ENCODE measurements at places on chromosomes 16 and 17.

DNA sequence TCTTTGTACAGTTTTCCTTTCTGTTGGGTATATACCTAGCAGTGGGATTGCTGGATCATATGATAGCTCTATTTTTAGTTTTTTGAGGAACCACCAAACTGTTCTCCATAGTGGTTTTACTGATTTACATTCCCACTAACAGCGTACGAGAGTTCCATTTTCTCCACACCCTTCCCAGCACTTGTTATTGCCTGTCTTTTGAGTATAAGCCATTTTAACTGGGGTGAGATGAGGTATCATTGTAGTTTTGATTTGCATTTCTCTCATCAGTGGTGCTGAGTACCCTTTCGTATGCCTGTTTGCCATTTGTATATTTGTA, 887 bp upstream of the EVI2B start:
- no peak for DNase-seq

GRCh38 chr16:318628-319027, 33.9 kb downstream of the AXIN1 start:
- DNase-seq = no peak

DNA sequence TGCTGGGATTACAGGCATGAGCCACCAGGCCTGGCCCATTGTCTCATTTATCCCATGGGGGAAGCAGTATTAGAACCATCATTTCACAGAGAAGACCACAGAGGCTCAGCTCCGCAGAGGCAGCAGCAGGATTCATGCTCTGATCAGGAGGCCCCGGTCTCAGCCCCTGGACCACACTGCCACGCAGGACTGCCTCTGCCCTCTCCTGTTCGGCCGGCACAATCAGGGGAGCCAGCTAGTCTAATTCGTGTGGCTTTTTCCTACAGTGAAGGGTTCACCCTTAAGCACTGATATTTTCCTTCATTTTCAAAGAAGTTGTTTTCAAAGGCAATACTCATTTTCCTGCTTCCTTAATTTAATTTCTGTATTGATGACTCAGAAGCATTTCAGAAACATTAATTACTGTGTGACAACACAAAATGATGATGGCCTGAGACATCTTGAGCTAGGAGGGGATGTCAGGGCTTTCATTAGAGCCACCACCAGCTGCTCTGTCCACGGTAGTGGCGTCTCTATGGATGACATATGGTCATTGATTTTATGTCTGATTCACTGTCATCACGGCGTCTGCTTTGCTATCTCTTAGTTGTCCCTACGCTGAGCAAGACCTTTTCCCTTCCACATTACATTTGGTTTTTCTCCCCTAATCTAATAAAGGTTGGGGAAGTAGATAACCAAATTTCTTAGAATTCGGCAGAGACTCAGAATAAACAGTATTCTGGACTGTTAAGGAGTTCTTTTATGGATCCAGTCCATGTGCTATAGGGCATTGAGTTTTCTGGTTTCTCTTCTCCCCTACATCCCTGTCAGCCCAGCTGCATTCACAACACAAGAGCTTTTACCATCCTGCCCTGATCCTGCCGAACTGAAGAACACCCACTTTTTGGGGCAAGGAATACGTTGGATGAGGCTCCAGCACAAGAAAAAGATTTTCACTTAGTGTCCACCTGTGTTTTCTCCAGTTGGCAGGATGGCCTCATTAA, 314.0 kb downstream of the SLC39A11 start:
- no peak for DNase-seq

- no peak for DNase-seq
These were observed 19.2 kb upstream of the HOXB13 start for GRCh38 chr17:48747445-48748363.

DNA sequence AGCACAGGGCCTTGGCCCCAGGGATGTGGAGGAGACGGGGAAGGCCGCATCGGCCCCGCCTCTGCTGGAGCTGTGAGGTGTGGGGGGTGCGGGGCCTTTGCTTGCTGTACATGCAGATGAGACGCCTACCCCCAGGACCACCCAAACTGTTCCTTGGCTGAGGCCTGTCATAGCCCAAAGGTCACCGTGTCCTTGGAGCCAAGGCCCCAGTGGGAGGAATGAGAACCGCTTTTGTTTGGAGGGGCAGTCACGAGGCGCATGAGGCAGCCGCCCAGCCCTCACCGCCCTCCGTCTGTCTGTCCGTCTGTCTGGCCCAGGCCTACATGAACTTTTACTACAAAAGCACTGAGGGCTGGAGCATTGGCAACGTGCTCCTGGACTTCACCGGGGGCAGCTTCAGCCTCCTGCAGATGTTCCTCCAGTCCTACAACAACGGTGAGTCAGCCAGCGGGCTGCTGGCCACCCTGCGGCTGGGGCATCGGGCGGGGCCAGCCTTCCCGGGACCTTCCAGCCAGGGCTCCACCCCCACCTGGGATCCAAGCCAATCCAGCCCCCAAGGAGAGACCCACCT, 8.8 kb downstream of the TAX1BP3 start:
- no peak for DNase-seq

GRCh38 chr17:4411201-4411600, 22.5 kb upstream of the SPNS3 start:
- no peak for DNase-seq

GRCh38 chr16:85152414-85153030, 40.2 kb upstream of the CIBAR2 start:
- no peak for DNase-seq

GRCh38 chr17:48571024-48571818, 6.9 kb downstream of the HOXB4 start:
- DNase-seq = no peak

- DNase-seq = no peak
These were observed 9.8 kb upstream of the CTCF start for GRCh38 chr16:67552476-67552875.

- DNase-seq = no peak
These were observed 630 bp downstream of the RNFT1 start for GRCh38 chr17:59963738-59964481.

DNA sequence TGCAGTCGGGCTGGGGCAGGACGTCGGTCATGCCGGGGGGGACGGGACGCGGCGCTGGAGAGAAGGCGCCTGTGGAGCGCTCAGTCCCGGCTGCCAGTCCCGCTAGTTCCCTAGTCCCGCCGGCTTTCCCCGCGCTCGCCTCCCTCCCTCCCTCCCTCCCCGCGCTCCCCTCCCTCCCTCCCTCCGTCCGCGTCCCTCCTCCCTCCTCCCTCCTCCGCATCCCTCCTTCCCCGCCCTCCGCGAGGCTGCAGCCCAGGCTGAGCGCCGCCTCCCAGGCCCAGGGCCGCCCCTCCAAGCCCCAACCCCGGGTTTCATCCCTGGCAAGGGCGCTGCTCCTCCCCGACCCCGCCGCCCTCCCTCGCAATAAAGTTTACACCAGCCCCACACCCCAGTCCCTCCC, 34.8 kb downstream of the TIMM22 start:
- no peak for DNase-seq

DNA sequence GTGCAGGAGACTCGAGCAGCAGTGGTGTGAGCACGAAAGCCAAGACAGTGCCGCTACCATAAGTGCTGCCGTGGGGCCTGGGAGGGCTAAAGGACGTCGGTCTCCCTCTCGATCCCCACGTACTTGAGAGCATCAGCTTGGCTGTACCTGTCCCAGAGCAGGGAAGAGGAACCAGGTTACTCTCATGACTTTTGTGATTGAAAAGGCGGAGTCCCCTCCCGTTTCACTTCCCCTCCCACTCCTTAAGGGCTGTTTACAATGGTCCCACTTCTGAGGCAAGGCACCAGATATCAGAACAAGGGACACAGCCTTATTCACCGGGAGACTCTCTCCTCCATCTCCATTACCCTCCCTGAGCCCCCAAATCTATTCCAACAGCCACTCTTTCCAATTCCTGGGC, 20.1 kb downstream of the CNTNAP1 start:
- DNase-seq = no peak

DNA sequence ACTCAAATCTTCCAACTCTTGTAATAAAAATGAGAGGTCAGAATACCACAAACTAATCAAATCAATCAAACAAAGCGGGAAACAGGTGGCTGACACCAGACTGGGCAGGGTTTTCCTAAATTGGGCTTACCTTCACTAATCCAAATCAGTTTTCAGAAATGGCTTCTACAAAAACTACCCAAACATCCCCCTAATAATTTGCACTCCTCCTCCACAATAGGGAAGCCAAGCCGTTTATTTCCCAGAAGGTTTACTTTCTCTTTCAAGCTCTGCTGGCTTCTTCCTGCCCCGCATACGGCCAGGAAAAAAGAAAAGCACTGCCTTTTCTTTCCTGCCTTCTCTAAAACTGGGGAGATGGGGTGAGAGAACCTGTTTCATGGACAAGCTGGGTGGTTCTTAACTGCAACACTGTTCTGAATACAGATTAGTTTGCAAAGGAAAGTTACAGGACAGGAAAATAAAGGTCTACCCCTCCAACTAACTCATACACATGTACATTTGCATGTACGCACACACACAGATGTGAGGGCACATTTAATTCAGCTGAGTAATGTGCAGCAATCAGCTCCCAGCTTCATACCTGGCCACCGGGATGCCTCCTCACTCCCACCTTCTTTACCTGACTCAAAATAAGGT, 9.2 kb downstream of the STAT3 start:
- no peak for DNase-seq

- DNase-seq = no peak
These were observed 19.9 kb downstream of the TLE7 start for GRCh38 chr16:71421911-71422310.

GRCh38 chr17:69286257-69286656, 40.7 kb downstream of the ABCA5 start:
- no peak for DNase-seq

DNA sequence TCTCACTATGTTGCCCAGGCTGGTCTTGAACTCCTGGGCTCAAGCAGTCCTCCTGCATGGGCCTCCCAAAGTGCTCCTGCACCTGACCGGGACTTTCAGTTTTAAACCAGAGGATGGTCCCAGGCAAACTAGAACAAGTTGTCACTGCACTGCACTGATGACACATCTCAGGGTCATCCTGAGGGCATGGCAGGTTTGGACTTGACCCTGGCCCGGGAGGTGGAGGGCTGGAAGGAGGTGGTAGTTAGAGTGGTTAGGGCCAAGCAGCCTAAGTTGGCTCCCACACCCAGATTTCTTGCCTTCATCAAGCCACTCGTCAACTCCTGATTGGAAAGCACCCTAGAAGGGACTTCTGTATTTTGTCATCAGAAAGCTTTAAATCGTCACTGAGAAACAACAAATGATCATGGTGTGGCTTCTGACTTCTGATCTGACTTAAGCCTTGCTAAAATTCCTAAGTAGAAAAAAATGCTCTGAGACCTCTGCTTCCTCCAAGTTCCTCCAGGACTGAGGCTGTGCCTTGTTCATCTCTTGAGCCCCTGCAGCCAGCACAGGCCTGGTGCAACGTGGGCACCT, 43.5 kb downstream of the EMP2 start:
- DNase-seq = no peak

DNA sequence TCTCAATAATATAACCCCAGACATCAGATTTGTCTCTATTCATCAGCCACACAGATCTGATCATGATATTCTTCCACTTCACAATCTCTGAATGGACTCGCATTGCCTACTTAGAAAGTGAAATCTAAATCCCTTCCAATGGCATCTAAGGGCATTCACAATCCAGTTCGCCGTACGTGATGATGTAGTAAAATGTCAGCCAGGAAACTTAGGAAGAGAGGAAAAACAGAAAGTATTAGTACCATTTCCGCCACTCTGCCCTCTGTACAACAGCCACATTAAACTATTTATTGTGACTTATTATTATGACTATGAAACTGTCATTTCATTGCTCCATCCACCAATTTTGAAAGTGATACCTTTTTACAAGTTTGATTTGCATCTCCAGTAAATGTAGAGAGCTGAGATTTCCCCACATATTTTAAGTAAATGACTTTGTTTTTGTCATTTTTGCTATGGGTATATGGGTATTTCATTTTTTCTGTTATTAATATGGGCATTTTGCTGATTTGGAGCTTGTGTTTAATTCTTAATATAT, 69.4 kb upstream of the SMIM36 start:
- no peak for DNase-seq

- DNase-seq = no peak
These were observed 1.3 kb upstream of the TUBB3 start for GRCh38 chr16:89921702-89922476.

DNA sequence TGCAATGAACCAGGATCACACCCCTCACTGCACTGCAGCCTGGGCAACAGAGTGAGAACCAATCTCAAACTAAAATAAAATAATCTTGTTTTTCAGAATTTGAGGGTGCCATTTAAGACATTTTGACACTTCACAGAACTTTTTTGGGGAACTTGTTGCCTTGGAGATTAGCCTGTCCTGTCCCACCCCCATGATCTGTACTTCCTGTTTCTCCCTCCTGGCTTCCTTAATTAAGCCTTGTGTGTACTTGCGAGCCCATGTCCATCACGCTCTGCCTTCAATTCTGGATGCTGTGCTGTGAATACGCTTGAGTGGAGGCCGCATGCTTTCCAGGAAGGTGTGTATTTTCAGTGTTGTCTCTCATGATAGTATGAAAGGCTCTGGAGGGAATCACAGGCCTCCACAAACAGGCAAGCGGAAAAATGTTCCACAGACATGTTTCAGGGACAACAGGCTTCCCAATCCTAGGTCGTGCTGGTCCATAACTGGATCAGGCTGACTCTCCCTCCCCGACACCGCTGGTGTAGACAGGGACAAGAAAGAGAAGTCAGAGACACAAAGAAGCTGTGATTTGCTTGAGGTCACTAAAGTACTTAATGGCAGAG, 56.9 kb downstream of the NOS2 start:
- no peak for DNase-seq

GRCh38 chr17:63445954-63446752, at the start of gene CYB561:
CYB561 (minus strand) TSS chr17:63446306; CDS start chr17:63437547, 8,759 bp downstream.
- no peak for DNase-seq

DNA sequence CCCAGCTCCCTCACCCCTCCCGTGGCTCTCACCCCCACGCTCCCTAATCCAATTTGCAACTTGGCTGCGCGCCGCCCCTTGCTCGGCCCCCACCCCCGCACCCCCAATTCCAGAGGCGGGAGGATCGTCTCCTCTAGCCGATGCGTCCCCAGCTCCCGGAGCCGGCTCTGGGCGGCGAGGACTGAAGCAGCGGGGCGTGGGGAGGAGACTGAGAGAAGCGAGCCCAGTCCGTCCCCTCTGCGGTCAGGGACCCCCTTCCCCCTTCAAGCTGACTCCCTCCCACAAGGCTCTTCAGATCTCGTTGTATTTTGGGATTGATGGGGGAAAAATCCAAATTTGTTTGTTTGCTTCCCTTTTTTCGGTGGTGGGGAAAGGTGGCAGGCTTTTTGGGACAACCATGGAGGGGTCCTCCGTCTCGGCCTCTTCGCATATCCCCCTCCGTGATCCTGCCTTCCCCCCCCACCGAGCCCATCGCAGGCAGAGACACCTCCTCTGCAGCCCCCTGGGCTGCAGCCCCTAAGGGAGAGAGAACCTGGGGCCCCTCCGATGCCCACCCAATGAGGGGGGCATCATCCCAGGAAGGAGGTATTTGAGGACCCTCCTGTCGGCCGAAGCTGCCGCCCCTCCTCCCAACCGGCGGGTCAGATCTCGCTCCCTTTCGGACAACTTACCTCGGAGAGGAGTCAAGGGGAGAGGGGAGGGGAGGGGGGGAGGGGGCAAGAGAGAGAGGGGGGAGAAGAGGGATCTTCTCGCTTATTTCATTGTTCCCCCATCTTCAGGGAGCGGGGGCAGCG, 466 bp downstream of the NEUROD2 start:
- no peak for DNase-seq

- DNase-seq = no peak
These were observed 564.0 kb downstream of the MAF start for GRCh38 chr16:79036541-79036940.

Measured in NCI-H1436 treated with DMSO at 0.1 percent for 48 hours (cell line).